ENCODE measurements at places on chromosomes 1 and 21.

- DNase-seq: no peak
Measured at GRCh38 chr1:244242446-244242845, 191.4 kb downstream of the ZBTB18 start.

- DNase-seq: no peak
Measured at GRCh38 chr1:210981490-210981889, 152.5 kb downstream of the KCNH1 start.

GRCh38 chr1:193916452-193916851 lies 730.0 kb upstream of the B3GALT2 start:
- DNase-seq: no peak

GRCh38 chr1:111756124-111756513 lies 418 bp downstream of the DDX20 start:
- no peak for DNase-seq

- DNase-seq: no peak
Measured at GRCh38 chr1:192936313-192937018, 122.7 kb downstream of the UCHL5 start.
